Hematopoietic multipotent progenitor cell treated with erythropoietin and hydrocortisone succinate and interleukin-3 and kit ligand, for 8 days (in vitro differentiated cells): ENCODE measurements at places on chromosomes 7 and 10.

DNA sequence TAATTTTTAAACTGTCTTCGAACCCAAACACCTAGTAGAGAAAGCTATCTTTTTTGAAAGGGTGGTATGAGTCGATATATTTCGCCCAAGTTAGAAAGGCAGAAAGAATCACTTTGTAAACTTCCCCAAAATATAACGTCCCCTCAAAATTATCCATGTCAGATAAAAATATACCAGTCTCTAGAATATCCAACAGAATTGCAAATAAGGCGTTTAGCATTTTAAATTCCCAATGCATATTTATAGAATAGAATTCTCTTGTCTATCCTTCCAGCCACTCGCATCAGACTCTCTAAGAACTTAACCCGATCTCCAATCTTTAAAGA is 2.1 kb downstream of the CTBP2 start:
- DNase-seq, result peak; percentile 34

GRCh38 chr10:131698986-131699385 is 201.8 kb upstream of the PPP2R2D start:
- DNase-seq, result no peak

GRCh38 chr10:123154711-123155505 is 706 bp downstream of the BUB3 start:
- DNase-seq, result peak; percentile 60

- no peak for DNase-seq
Measured at GRCh38 chr10:6018422-6018821, 41.1 kb upstream of the IL15RA start.

GRCh38 chr7:139452958-139453672 is 30.4 kb downstream of the KLRG2 start:
- peak; percentile 8 for DNase-seq

GRCh38 chr10:665579-666091 is 23.8 kb downstream of the DIP2C start:
- DNase-seq, result no peak
